ENCODE measurements at places on chromosomes 1 and 21. TPM values are rescaled to one million over a fixed set of nuclear protein-coding genes. Genes with fewer than 3 reads are reported as not detected.

- no peak for DNase-seq
These were observed 97.5 kb downstream of the SMYD2 start for GRCh38 chr1:214378492-214378891.

The EBNA1BP2 gene
- 22.1 TPM for total RNA-seq

- no peak for DNase-seq
These were observed 72.0 kb downstream of the MIS18A start for GRCh38 chr21:32206631-32207405.

The TMEM269 gene
- not detected for total RNA-seq

- DNase-seq = no peak
These were observed 281.2 kb upstream of the ST6GALNAC5 start for GRCh38 chr1:76585980-76586674.

GRCh38 chr21:16069178-16070112 is 339.7 kb downstream of the USP25 start:
- no peak for DNase-seq

The MATN1 gene
- 0.85 TPM for total RNA-seq

DNA sequence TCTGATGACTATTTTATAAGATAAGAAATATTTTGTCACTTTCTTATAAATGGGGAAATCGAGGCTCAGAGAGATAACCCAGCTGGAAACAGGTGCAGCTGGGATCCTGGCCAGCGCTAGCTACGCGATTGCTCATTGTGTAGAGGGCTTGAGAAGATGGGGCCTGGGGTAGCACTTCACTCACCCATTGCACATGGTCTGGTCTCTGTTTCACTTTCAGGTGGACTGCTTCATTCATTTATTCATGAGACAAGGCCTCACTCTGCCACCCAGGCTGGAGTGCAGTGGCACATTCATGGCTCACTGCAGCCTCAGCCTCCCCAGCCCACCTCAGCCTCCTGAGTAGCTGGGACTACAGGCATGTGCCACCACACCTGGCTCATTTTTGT is 23.8 kb downstream of the UBE4B start:
- DNase-seq = no peak

DNA sequence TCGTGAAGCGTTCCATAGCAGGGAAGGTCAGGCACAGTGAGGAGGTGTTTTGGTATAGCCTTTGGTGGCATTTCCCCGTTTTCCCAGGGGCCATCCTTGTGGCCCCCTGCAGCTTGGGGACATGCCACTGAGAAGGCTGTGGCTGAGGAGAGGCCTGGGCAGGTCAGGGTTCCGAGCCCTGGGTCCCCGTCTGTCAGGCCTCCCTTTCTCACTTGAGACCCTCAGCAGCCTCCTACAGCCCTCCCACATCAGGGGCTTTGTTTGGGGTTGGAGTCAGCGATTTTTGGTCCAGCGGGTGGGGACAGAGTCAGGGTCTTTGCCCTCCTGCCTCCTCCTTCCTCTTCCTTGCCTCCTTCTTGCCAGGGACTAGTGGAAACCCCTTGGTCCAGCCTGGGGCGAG is 22.2 kb downstream of the LDLRAP1 start:
- DNase-seq = no peak

GRCh38 chr1:166089804-166090203 is 77.0 kb downstream of the FAM78B start:
- DNase-seq = no peak

GRCh38 chr21:46515109-46515508 is 56.4 kb downstream of the DIP2A start:
- no peak for DNase-seq

The FAM177B gene
- not detected for total RNA-seq

The CALML6 gene
- total RNA-seq = not detected

DNA sequence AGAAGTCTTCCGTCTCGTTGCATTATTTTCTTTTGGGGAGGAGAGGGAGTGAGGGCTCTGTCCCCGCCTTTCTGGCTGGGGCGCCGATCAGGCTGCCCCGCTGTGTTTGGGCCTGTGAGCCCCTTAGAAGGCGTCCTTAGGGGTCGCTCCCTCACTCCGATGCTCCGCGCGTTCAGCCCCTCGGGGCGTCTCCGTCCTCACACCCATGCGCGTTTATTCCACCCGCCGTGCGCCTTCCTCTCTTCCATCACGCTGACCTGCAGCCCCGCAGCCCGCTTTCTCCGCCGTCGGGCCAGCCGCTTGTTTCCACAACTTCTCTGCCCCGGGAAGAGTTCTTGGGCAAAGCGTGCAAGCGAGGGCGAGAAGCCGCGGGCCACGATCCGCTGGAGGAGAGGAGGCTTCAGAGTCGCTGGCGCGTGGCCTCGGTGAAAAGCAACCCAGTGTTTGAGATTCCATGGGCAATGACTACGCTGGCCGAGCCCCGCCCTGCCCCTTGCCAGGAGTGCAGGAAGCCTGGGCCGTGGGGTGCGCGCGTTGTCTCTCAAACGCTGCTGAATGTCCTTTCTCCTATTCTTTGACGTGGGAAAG is 27.7 kb downstream of the TRIM11 start:
- DNase-seq = peak; percentile 5

The PDPN gene
- 8.5 TPM for total RNA-seq

DNA sequence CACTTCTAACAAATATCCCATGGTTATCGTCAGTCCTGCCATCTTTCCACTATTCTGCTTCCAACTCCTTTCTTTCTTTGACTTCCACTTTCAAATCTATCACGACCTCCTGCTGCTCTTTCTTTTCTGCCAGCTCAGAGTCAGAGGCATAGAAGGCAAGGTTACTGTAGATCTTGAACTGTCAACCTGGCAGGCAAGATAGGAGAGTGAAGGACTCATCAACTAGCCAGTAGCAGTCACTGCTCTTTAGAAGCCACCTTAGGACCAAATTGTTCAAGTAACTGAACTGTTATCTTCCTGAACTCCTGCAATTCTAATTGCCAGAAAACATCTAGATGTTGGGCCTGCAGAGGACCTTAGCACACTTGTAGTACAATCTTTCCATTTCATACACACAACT is 13.1 kb upstream of the FCER1A start:
- DNase-seq = no peak

The CBR3 gene
- total RNA-seq = 59.2 TPM

DNA sequence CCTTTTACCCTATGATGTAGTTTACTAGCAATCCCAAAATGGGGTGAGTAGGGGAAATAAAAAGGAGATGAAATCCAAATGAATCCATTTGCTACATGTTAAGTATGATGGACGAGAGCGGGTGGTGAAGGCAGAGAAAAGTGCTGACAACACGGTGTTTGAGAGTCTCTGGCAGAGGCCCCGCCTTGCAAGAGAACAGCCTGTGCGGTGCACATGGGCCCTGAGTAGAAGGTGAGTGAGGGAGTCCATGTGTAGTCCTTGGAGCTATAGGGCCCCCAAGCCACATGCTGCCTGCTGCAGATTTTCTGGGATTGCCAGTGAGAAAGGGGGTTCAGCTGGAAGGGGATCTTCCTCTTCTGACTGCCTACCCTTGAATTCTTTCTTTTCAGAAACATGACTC is 177.1 kb downstream of the TNR start:
- no peak for DNase-seq

Data from ascending aorta (tissue), 2 donors.